Left cardiac atrium (tissue), 4 donors: ENCODE measurements at places on chromosomes 7 and 10. TPM values are rescaled to one million over a fixed set of nuclear protein-coding genes. Genes with fewer than 3 reads are reported as not detected.

- DNase-seq: no peak
Measured at GRCh38 chr10:95963202-95963990, 55.6 kb downstream of the CC2D2B start.

GRCh38 chr10:27745732-27746396 lies at the start of gene MKX:
TSS of gene MKX (minus strand) at chr10:27745819. CDS start at chr10:27743415, 2,404 bp downstream.
- DNase-seq: peak; percentile 55

GRCh38 chr10:77545585-77545984 lies 92.0 kb downstream of the KCNMA1 start:
- DNase-seq: no peak

- DNase-seq: no peak
Measured at GRCh38 chr10:18158773-18159265, 18.6 kb downstream of the CACNB2 start.

- no peak for DNase-seq
Measured at GRCh38 chr10:122815458-122815857, 30.2 kb downstream of the CUZD1 start.

- no peak for DNase-seq
Measured at GRCh38 chr10:132471484-132471883, 66.1 kb upstream of the INPP5A start.

DNA sequence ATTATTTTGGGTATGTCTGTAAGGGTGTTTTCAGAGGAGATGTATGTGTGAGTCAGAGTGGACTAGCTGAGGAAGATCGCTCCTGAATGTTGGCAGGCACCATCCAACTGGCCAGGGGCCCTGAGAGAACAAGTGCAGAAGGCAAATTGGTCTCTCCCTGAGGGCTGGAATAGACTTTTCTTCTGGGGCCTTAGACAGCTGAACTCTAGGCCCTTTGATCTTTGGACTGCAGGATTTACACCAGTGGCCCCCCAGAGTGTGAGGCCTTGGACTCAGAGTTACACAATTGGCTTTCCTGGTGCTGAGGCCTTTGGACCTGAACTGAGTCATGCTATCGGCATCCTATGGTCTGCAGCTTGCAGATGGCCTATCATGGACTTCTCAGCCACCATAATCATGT lies 217.2 kb downstream of the REEP3 start:
- no peak for DNase-seq

GRCh38 chr10:32366588-32366987 lies 19.6 kb upstream of the EPC1 start:
- DNase-seq: no peak

DNA sequence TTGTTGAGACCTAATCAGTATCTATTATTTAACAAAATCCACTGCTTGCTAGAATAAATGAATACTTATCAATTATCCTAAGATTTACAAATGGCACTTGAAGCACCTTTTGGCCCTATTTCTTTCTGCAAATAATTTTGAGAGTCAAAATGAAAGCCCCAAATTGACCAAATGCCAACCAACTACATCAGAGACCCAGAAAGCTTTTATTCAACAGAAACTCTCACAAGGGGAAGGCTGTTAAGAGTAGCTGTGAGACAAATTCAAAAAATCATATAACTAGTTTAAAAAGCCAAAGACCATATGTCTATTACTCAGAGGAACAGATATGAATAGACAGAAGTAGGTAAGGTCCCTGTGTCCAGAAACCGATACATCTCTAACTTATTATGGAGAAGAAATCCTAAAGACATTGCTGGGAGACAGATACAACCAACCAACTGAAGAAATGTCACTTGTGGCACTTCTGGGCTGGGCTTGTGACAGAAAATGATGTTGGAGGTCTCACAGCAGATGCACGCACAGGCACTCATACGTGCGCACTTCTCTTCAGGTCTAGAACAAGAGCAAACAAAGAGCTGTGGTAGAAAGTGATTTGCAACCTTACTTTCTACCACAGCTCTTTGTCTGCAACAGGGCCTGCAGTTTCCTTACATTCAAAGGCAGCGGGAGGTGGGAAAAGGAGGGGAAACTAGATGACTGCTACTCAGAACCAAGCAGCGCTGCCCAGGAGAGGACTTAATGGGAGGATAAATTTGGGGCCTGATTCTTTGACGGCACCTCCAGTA lies 58.6 kb upstream of the KCNIP2 start:
- DNase-seq: no peak

DNA sequence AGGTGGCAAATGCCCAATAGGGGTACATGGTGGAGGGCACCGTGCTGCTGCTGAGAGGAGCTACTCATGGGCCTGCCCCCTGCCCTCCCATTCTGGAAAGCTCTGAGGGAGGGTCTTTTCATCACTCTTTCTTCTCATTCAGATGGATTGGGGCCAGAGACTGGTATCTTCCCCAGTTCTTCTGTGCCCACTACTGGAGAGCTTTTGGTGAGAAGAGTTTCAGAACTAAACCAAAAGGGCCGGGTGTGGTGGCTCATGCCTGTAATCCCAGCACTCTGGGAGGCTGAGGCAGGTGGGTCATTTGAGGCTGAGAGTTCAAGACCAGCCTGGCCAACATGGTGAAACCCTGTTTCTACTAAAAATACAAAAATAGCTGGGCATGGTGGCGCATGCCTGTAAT lies 12.5 kb downstream of the ADRA2A start:
- DNase-seq: no peak

DNA sequence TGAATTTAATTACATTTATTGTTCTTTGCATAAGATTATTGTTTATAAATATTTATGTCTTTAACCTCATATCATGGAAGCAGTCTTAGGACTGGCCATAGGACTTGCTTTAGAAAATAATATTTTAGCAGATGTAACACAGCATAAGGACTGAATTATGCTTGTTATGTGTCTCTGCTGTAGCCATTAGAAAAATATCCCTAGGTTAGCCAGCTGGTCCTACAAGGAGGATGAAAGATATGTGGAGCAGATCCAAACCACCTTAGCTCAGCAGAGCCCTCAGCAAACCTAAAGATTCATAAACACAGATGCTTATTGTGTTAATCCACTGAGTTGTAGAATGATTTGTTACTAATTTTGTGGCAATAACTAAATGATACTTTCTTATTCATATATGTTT lies 166.0 kb upstream of the COL1A2 start:
- DNase-seq: no peak

GRCh38 chr7:85750454-85750949 lies 563.6 kb upstream of the SEMA3D start:
- DNase-seq: no peak

GRCh38 chr10:16016688-16017087 lies 156.4 kb upstream of the MINDY3 start:
- no peak for DNase-seq

DNA sequence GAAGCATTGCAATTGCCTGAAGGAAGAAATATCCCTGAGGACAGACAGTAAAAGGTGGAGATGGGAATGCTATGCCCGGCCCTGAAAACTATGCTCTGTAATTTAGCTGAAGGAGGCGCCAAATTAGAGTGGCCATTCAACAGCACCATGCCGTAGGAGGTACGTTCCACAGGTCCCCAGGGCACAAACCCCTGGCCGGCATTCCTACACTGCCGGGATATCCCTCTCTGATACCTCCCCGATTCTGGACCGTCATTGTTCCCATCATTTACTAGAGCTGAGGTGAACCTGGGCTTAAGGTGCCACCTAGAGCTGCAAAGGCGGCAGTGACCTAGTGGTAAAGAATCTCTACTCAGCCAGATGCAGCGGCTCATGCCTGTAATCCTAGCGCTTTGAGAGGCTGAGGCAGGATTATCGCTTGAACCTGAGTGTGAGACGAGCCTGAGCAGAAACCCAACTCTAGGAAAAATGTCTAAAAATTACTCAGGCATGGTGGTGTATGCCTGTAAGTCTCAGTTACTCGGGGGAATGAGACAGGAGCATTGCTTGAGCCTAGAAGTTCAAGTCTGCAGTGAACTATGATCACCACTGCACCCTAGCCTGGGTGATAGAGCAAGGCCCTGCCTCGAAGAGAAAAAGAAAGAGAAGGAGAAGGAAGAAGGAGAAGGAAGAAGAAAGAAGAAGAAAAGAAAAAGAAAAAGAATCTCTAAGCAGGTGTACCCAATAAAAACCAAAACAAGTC lies 53.0 kb upstream of the TNKS2 start:
- no peak for DNase-seq

GRCh38 chr10:7705341-7705740 lies 2.2 kb downstream of the ITIH2 start:
- no peak for DNase-seq

DNA sequence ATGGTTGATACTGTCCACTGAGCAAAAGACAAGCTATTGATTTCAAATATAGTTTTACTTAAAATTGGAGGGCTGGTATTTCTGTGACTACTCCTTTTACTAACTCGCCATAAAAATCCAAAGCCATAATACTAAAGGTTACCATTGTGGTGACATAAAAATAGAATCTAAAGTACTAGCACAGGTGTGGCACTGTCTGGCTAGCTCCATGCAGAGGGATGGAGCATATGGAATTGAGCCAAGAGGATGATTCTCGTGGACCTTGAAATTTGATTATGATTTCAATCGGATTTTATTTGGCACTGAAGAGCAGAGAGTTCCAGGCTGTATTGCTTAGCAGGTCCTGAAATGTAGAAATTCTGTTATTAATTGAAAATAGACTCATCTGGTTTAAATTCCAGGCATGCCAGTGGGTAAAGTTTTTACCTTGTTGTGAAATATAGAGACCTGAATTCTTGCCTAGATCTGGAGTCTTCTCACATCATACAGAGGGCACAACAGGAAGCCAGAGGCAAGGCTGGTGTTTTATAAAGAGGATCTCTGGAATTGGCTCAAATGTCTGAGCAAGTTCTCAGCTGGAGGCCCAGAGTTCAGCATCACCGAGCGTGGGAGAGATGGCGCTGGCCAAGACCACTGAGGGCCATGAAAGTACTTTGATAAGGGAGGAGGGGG lies 29.9 kb upstream of the DLD start:
- DNase-seq: no peak

DNA sequence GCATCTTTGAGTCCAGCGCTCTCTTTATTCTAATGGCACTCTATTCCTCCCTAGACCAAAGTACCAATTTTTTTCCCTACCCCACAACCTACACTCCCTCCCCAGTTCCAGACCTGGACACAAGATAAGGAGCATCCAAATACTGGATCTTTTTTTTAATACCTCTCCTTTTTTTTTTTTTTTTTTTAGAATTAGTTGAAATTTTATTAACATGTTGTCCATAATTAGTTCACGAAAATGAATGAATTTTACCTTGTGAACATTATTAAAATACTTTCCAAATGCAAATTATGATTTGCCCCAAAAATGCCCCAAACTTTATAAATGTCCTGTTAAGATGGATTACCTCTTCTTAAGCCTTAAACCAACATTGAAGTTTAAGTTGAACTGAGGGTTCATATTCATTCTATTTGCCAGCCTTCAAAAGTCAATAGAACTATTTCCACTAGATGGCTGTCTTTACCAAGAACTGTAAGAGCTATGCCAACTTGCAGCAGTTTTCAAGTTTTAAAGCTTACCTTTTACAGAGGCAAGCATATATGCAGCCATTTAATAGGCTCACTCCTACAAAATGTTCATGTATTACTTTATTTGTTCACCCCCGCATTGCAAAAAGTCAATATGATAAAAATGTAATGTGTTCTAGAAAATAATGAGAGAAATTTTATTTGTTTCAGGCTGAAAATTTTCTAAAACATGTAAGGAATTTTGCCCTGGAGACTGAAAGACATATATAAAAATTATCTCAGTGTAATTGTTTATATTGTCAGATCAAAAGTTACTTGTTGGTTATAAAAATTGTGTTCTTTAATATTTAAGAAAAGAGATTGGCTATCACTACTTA lies 39.7 kb upstream of the TNKS2 start:
- DNase-seq: no peak

DNA sequence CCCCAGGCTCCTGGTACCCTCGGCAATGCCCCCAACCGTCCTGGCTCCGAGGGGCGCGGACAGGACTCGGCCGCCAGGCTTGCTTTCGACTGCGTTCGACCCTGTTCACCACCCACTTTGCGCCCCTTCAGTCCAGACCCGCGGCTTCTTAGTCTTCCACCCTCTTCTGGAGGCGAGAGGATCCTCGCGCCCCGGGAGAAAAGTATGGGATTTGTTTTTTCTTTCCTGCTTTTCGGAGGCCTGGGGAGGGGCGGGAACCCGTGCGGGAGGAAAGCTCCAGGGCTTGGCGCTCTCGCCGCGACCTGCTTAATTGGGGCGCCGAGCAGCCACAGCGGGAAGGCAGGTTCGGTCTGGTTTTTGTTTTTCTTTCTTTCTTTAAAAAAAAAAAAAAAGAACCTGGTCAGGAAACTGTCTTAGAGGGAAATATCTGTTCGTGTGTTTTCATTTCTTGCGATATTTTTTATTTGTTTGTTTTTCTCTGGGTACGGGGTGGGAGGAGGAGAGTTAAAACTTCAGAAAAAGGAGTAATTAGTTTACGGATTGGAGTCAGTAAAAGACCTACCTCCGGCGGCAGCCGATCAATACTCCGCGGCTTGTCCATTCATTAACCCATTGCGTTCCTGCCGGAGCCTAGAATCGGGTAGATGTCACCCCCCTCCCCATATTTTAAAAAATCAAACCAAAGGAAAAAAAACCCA lies 1.6 kb downstream of the EMX2 start:
- DNase-seq: no peak

DNA sequence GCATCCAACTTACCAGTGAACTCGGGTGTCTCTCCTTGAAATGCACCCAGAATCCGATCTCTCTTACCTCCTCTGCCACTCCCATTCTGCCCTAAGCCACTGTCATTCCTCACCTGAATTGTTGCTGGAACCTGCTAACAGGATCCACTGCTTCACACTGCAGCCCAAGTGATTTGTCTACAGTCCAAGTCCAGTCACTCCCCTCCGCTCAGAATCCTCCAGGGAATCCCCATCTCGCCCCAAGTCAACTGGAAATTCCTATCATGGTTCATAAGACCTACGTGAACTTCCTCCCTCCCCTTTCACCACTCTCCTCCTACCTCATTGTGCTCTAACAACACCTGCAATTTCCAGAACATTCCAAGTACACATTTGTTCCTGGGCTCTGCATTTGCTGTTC lies 91.3 kb downstream of the SCRN1 start:
- DNase-seq: no peak

DNA sequence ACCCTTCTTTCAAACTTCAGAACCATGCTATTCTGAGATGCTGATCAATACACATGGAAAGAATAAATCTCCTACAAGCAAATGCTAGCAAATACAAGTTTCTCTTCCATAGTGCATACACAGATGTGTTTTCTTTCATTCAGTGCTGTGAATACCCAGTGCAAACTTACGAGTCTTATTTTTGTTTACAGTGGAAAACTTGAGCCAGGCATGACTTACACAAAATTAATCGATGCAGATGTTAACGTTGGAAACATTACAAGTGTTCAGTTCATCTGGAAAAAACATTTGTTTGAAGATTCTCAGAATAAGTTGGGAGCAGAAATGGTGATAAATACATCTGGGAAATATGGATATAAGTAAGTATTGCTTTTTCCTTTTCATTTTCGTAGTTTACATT lies 48.8 kb downstream of the PNLIPRP3 start:
- no peak for DNase-seq

Gene LBX1
- not detected for total RNA-seq

Gene COPS6
- 90.0 TPM for total RNA-seq

Gene ERLIN1
- 12.4 TPM for total RNA-seq

Gene LRRTM3
- not detected for total RNA-seq

Gene HOXA7
- 0.12 TPM for total RNA-seq

Gene ASIC3
- 4.0 TPM for total RNA-seq

Gene PMPCB
- total RNA-seq: 55.9 TPM
